ENCODE measurements at places on chromosomes 5 and 9.

GRCh38 chr5:73496984-73497457 lies 1.2 kb upstream of the BTF3 start:
- DNase-seq = no peak

GRCh38 chr9:111812337-111812736 lies 17.6 kb upstream of the SHOC1 start:
- DNase-seq = no peak

DNA sequence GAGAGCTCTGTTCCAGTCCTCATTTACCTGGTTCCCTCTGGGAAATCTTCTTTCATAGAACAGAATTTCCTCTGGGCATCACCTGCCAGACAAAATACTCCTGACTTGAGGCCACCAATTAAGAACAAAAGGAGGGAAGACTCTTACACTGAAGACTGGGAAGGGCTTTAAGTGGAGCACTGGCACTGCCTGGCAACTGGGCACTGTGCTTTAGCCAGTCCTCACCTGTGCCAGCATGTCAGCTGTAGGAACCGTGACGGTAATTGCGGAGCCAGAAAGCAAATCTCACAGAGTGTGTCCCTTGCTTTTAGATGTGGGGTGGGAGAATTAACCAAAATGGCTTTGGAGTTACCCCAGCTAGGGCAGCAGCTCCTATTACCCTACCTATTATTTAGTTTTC lies 40.6 kb downstream of the FAM219A start:
- DNase-seq = no peak

DNA sequence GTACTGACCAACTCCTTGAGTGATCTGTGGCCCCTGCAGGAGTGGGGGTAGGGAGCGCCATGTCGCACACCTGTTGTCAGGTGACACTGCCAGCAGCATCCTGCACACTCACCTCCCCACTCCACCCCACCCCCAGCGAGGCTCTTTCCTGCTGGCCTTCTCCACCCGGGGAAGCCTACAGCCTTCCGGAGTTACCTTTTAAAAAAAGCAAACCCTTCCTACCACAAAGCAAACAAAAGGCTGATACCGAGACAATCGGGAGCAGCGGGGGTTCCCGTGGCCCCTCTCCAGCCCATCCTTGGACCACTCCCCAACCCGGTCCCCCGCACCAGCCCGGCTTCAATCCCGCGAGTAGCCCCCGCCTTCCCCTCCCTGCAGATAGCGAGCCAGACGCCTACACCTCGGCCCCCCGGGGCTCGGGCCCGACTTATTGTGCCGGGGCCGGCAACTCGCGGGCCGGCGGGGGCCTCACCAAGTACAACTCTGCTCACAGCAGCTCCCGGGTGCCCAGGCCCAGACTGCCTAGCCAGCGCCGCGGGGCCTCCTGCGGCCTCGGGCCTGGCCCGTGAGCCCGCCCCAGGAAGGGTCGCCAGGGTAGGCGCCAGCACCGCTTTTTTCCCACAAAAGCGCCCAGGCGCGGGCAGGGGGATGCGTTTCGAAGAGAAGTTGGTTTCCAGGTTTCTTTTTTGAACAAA lies 724 bp downstream of the MACROH2A1 start:
- peak; percentile 43 for DNase-seq

GRCh38 chr5:179994583-179995323 lies 76.8 kb downstream of the RNF130 start:
- no peak for DNase-seq

GRCh38 chr5:123754908-123755307 lies 242.9 kb downstream of the CSNK1G3 start:
- DNase-seq = no peak

- DNase-seq = no peak
Observed at GRCh38 chr9:134044944-134045343, 19.7 kb downstream of the BRD3OS start.
